Activated T-cell treated with anti-CD3 and anti-CD28 coated beads, Interleukin-2, amount 50 U/mL, for 72 hours (primary cell): ENCODE measurements at places on chromosomes 6 and 20. TPM values are rescaled to one million over a fixed set of nuclear protein-coding genes. Genes with fewer than 3 reads are reported as not detected.

Gene PHF10
- total RNA-seq, result 95.8 TPM

GRCh38 chr6:43913375-43914271 lies 143.6 kb downstream of the VEGFA start:
- H3K36me3 ChIP-seq, result no peaks in the 10 kb centered on the region
- H3K27ac ChIP-seq, result no peak overlapping the region
- DNase-seq, result no peak
- H3K27me3 ChIP-seq, result no peaks in the 10 kb centered on the region

GRCh38 chr6:52136934-52137467 lies 49.2 kb upstream of the IL17A start:
- no peaks in the 10 kb centered on the region for H3K36me3 ChIP-seq
- H3K27ac ChIP-seq, result no peak overlapping the region
- H3K4me3 ChIP-seq, result no peak overlapping the region
- no peak for DNase-seq

- H3K27ac ChIP-seq, result no peak overlapping the region
- no peaks in the 10 kb centered on the region for H3K36me3 ChIP-seq
- no peak for DNase-seq
- no peaks in the 10 kb centered on the region for H3K27me3 ChIP-seq
Observed at GRCh38 chr6:64815718-64816117, 891.3 kb downstream of the EYS start.
